Pancreas (tissue), 10 donors: ENCODE measurements at places on chromosomes 6 and 20. TPM values are rescaled to one million over a fixed set of nuclear protein-coding genes. Genes with fewer than 3 reads are reported as not detected.
A peak's percentile ranks its signal among the peaks of the same experiment; 100 is the strongest.

C20orf173 gene
- total RNA-seq: not detected

DNA sequence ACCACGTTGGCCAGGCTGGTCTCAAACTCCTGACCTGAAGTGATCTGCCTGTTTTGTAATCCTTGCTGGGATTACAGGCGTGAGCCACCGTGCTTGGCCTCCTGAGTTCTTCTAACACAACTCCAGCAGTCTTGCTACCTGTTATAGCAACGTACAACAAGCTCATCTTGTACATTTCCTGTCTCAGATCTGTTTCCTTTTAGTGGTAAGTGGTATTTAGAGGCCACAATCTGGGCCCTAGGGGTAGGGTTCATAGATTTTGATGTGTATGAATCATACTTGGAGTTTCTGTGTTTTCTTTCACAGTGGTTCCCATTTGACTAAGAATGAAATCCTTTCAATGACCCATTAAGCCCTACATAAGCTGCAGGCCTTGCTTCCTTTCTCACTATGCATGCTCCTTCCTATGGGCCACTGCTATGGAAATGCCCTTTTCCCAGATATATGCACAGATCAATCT is 27.1 kb upstream of the SYNCRIP start:
- no peaks in the 10 kb centered on the region for H3K4me1 ChIP-seq
- H3K27ac ChIP-seq: no peak overlapping the region
- H3K27me3 ChIP-seq: no peaks in the 10 kb centered on the region
- no peak overlapping the region for H3K4me3 ChIP-seq
- no peak for DNase-seq
- no peaks in the 10 kb centered on the region for H3K36me3 ChIP-seq

CFAP61 gene
- 0.37 TPM for total RNA-seq

DNA sequence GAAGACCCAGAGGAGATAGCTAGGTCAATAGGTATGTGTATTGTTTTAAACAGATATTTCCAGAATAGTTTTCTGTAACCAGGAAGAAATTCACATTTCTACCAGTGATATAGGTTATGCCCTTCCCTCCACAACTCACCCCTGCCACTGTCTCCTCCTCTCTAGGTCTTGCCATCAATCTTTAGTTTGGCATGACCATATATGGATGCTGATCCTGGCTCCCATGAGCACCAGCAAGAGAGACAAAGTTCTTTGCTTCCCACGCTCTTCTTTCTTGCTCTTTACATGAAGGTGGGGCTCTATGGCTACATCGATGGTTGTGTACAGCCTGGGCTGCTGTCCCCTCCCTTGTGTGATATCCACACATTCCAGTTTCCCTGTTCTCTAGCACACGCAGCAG is 459.4 kb upstream of the ID4 start:
- H3K4me3 ChIP-seq: no peak overlapping the region
- H3K27me3 ChIP-seq: no peaks in the 10 kb centered on the region
- no peaks in the 10 kb centered on the region for H3K36me3 ChIP-seq

DNA sequence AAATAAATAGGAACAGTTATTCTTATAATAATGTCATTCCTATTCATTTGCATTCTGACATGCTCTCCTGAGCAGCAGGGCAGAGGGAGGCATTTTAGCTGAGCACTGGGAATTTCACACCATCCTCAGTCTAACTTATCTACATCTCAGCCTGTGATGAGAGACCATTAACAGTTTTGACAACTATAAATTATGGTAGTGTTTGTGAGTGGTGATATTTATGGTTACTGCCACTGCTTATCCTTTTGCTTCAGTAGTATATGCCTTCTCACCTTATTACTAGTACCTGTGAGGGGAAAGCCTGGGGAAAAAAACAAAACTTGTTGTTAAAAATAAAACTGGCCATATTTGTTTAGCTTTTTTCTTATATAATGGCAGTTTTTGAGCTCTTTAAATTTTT is 17.0 kb upstream of the CHD6 start:
- H3K27ac ChIP-seq: no peak overlapping the region
- no peak overlapping the region for H3K4me3 ChIP-seq
- no peaks in the 10 kb centered on the region for H3K36me3 ChIP-seq

TXNDC5 gene
- 115 TPM for total RNA-seq

PAX1 gene
- total RNA-seq: not detected

DNA sequence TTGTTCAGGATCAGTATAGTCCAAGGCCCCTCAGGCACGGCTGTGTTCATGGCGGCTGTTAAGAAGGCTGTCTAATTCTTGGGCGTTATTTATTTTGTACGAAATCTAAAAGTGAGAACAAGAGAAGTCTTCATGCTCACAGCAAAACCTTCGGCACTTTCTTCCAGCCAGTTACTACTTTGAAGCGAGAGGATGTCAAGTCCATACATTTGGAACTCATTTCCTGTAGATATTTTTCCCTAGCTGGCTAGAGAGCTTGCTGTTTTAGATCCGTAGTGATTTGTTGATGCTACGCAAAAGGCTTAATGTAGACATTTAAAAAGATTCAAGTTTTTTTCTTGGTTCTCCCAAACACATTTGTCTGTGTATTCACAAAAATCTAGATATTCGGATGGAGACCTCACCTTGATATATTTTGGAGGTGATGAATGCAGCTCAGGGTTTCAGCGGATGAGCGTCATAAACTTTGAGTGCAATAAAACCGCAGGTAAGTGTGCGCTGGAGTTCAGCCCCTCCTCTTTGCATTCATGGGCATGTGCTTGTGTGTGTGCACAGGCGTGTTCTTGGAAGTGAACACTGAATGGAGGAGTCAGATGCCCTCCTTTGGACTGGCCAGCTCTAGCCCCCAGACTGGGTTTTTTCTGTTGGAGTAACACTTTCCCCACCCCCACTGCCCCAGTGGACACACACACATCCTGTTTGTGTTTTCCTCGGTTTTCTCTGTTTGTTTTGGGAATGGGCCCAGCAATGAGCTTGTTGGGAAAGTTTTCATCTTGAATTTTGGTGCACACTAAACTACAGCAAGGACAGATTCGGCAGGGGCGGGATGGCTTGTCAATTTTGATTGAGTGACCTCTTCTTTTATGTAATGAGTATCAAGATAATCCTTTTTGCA is 65.4 kb downstream of the IGF2R start:
- H3K36me3 ChIP-seq: peaks cover 15% of the 10 kb centered on the region
- no peak overlapping the region for H3K4me3 ChIP-seq
- DNase-seq: no peak
- H3K27ac ChIP-seq: no peak overlapping the region
- H3K4me1 ChIP-seq: peaks cover 5% of the 10 kb centered on the region
- no peaks in the 10 kb centered on the region for H3K27me3 ChIP-seq

DNA sequence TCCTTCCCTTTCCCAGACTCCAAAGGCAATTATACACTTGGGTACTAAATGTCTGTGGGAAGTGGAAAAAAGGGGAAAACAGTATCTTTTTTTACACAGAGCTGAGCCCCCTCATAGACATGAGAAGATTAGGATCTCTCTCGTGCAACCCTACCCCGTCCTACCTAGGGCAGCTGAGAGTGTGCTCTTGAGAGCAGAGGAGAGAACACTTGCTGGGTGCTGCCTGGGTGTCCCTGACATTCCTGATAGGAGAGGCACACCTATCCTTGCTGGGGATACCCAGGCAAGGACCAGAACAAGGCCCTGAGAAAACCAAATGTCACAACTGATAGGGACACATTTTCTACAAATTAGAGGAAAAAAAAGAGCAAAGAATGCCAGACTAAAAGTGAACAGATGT is 81.2 kb downstream of the PREP start:
- H3K27me3 ChIP-seq: no peaks in the 10 kb centered on the region
- no peak overlapping the region for H3K27ac ChIP-seq
- peaks cover 6% of the 10 kb centered on the region for H3K4me1 ChIP-seq
- no peaks in the 10 kb centered on the region for H3K36me3 ChIP-seq
- DNase-seq: no peak
- no peak overlapping the region for H3K4me3 ChIP-seq

KIF16B gene
- total RNA-seq: 6.8 TPM

DNA sequence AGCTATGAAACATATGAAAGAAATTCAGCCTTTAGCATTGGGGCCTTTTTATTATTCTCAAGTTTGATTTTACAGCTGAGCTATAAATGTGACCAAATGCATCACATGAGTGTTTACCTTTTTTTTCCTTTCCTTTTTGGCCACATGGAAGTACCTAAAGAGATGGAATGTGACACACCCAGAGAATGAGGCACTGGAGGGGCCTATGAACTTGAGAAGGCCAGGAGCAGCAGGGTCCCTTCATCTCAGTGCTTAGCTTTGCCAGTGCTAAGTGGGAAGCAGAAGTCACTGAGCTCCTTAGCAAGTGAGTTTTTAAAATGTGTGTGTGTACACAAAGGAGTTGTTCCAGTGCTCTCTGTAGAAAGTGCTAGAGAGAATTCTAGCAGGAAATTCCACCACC is 44.7 kb downstream of the RREB1 start:
- peaks cover 57% of the 10 kb centered on the region for H3K4me1 ChIP-seq
- H3K27me3 ChIP-seq: no peaks in the 10 kb centered on the region
- H3K4me3 ChIP-seq: no peak overlapping the region
- no peaks in the 10 kb centered on the region for H3K36me3 ChIP-seq

MOXD1 gene
- total RNA-seq: 13.9 TPM

BHLHE23 gene
- total RNA-seq: not detected

NHSL1 gene
- 4.8 TPM for total RNA-seq

TMEM63B gene
- 11.2 TPM for total RNA-seq

- H3K27me3 ChIP-seq: peaks cover 5% of the 10 kb centered on the region
- H3K4me1 ChIP-seq: no peaks in the 10 kb centered on the region
- H3K36me3 ChIP-seq: no peaks in the 10 kb centered on the region
- no peak for DNase-seq
- no peak overlapping the region for H3K4me3 ChIP-seq
These were observed 628.0 kb upstream of the NRSN1 start for GRCh38 chr6:23498013-23498412.

- DNase-seq: no peak
- no peak overlapping the region for H3K27ac ChIP-seq
- H3K4me1 ChIP-seq: no peaks in the 10 kb centered on the region
- no peaks in the 10 kb centered on the region for H3K36me3 ChIP-seq
These were observed 172.8 kb upstream of the SNX9 start for GRCh38 chr6:157650261-157650640.

DNA sequence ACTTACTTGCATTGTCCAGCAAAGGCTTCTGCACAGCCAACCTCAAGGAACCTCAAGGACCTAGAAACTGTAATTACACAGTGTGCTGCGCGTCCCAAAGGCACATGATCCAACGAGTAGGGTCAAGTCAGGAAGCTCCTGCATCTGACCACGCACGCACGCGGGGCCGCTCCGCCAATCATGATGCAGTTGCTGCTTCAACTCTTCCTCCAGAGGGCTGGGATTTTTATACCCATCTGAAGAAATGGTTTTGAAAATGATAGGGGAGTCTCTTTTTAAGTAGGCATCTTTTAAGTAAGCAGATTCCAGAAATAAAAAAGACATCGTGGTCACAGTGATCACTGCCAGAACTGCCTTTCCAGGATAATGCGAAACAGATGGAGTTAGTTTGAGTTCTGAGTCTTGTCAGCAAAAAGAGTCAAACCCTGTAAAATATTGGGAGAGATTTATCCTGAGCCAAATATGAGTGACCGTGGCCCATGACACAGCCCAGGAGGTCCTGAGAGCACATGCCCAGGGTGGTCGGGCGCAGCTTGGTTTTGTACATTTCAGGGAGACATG is 34.0 kb downstream of the KIF25 start:
- peak overlapping the region; percentile 12 for H3K27ac ChIP-seq
- no peaks in the 10 kb centered on the region for H3K36me3 ChIP-seq
- H3K4me1 ChIP-seq: no peaks in the 10 kb centered on the region
- H3K27me3 ChIP-seq: no peaks in the 10 kb centered on the region
- no peak for DNase-seq

GRCh38 chr6:3748208-3749066 is 3.1 kb downstream of the PXDC1 start:
- DNase-seq: no peak
- no peaks in the 10 kb centered on the region for H3K36me3 ChIP-seq
- no peak overlapping the region for H3K4me3 ChIP-seq

GRCh38 chr6:154325142-154325541 is 31.5 kb downstream of the IPCEF1 start:
- no peak overlapping the region for H3K27ac ChIP-seq
- no peak overlapping the region for H3K4me3 ChIP-seq
- no peak for DNase-seq
- no peaks in the 10 kb centered on the region for H3K4me1 ChIP-seq

- H3K4me1 ChIP-seq: no peaks in the 10 kb centered on the region
- H3K27me3 ChIP-seq: no peaks in the 10 kb centered on the region
- H3K36me3 ChIP-seq: no peaks in the 10 kb centered on the region
- no peak overlapping the region for H3K27ac ChIP-seq
- DNase-seq: no peak
These were observed 292.7 kb downstream of the ZFAND3 start for GRCh38 chr6:38112181-38112580.

MAS1 gene
- not detected for total RNA-seq

TSHZ2 gene
- 2.2 TPM for total RNA-seq
